C1 segment of cervical spinal cord (tissue), 14 donors: ENCODE measurements at places on chromosomes 3 and 15.
A peak's percentile ranks its signal among the peaks of the same experiment; 100 is the strongest.

- DNase-seq = no peak
These were observed 83.9 kb upstream of the CDIN1 start for GRCh38 chr15:36495456-36495991.

- no peak for DNase-seq
These were observed 264.3 kb upstream of the ZPLD1 start for GRCh38 chr3:102170545-102170944.

GRCh38 chr3:196339493-196340254, 1.5 kb upstream of the TM4SF19 start:
- DNase-seq = no peak

GRCh38 chr15:75360856-75361255, 7.6 kb downstream of the MAN2C1 start:
- no peak for DNase-seq

DNA sequence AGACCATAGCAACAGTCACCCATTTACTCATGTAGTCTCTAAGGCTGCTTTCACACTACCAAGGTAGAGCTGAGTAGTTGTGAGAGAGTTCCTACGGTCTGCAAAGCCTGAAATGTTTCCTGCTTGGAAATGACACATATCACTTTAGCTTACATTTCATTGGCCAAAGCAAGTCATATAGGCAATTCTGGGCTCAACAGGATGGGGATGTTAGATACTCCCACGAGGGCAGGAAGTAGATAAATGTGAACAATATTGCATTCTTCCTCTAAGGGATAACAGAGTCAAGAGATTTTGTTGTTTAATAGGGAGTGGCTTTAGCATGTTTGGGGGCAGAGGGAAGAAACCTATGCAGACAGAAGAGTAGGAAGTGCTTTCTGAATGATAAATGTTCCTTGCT, 355.6 kb upstream of the THRB start:
- no peak for DNase-seq

DNA sequence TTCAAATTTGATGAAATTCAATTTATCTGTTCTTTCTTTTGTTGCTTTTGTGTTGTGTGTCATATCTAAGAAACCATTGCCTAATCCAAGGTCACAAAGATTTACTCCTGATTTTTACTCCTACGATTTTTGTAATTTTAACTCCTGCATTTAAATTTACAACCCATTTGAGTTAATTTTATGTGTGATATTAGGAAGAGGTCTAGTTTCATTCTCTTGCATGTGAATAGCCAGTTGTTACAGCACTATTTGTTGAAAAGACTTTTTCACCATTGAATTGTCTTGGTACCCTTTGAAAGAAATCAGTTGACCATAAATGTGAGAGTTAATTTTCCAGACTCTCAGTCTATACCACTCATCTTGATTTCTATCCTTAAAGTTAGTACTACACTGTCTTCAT, 23.9 kb downstream of the CRTAP start:
- DNase-seq = no peak

DNA sequence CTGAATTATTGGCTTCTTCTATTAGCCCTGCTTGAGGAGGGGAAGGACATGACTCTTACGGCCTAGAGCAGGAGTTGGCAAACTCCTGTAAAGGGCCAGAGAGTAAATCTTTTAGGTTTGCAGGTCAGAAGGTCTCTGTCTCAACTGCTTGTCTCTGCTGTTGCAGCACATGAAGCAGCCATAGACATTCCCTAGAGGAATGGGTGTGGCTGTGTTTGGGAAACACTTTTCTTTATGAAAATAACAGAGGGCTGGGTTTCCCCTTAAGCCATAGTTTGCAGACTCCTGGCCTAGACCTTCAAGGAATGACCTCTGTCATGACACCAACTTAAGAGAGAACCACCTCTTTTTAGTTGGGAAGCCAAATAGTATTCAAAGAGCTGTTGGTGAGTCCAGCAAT, 10.3 kb downstream of the TRAK1 start:
- DNase-seq = no peak

GRCh38 chr15:68429691-68430470, 2.1 kb downstream of the ITGA11 start:
- DNase-seq = no peak

DNA sequence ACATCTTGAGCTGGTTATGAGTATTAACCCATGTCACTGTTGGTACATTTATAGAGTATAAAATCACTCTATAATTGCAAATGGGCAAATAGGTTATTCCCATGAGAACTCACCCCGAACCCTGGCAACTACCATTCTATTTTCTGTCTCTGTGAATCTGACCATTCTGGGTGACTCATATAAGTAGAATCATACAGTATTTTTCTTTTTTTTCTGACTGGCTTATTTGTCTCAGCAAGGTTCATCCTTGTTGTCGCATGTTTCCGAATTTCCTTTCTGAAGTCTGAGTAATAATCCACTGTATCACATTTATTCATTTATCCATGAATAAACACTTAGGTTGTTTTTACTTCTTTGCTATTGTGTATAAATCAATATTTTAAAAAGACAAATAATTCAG, 59.9 kb upstream of the CHRM5 start:
- no peak for DNase-seq

- no peak for DNase-seq
These were observed 75.1 kb downstream of the ARRDC4 start for GRCh38 chr15:98035577-98036010.

DNA sequence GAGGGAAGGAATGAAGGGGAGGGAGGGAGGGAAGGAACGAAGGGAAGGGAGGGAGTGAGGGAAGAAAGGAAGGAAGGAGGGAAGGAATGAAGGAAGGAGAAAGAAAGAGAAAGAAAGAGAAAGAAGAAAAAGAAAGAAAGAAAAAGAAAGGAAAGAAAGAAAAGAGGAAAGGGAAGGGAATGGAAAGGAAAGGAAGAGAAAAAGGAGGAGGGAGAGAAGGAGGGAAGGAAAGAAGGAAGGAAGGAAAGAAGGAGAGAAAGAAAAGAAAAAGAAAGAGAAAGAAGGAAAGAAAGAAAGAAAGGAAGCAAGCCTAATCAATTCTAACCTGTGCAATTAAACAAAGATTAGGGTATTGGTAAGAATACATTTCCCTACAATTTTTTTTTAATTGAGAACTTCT, 238.6 kb downstream of the PYDC2 start:
- no peak for DNase-seq

- DNase-seq = peak; percentile 68
These were observed 51.4 kb upstream of the RNF7 start for GRCh38 chr3:141686466-141687291.
